ENCODE measurements at places on chromosomes 2 and 18. TPM values are rescaled to one million over a fixed set of nuclear protein-coding genes. Genes with fewer than 3 reads are reported as not detected.

Gene CNTNAP5
- total RNA-seq, result not detected

Gene MCFD2
- total RNA-seq, result 50.5 TPM

Gene EVX2
- total RNA-seq, result not detected

Gene SCN7A
- total RNA-seq, result 0.05 TPM

Gene CFC1B
- not detected for total RNA-seq

Gene FAM237A
- not detected for total RNA-seq

Gene LOXHD1
- 0.12 TPM for total RNA-seq

Gene TSPYL6
- not detected for total RNA-seq

Gene ITGA6
- 142 TPM for total RNA-seq

Gene C2orf15
- total RNA-seq, result 3.1 TPM

Gene CPO
- total RNA-seq, result not detected

Gene CXCR2
- total RNA-seq, result 3.0 TPM

Gene CDH2
- total RNA-seq, result 0.19 TPM

Gene SULT1C2
- total RNA-seq, result not detected

Gene CCDC178
- total RNA-seq, result not detected

- no peak for DNase-seq
- H3K36me3 ChIP-seq, result no peaks in the 10 kb centered on the region
- H3K27me3 ChIP-seq, result no peaks in the 10 kb centered on the region
These were observed 2.0 kb downstream of the FMNL2 start for GRCh38 chr2:152336854-152337510.

- no peaks in the 10 kb centered on the region for H3K36me3 ChIP-seq
- peaks cover 4% of the 10 kb centered on the region for H3K27me3 ChIP-seq
- no peak overlapping the region for H3K27ac ChIP-seq
- H3K4me1 ChIP-seq, result peaks cover 6% of the 10 kb centered on the region
- H3K4me3 ChIP-seq, result peak overlapping the region; percentile 50
- DNase-seq, result no peak
These were observed 640 bp downstream of the SPTBN1 start for GRCh38 chr2:54456612-54457322.

GRCh38 chr2:116073731-116074130, 1631.3 kb downstream of the DPP10 start:
- no peaks in the 10 kb centered on the region for H3K36me3 ChIP-seq
- no peaks in the 10 kb centered on the region for H3K27me3 ChIP-seq
- no peak for DNase-seq
- no peaks in the 10 kb centered on the region for H3K4me1 ChIP-seq
- H3K27ac ChIP-seq, result no peak overlapping the region
- no peak overlapping the region for H3K4me3 ChIP-seq

- no peaks in the 10 kb centered on the region for H3K4me1 ChIP-seq
- peaks cover 28% of the 10 kb centered on the region for H3K36me3 ChIP-seq
- H3K27ac ChIP-seq, result no peak overlapping the region
- DNase-seq, result no peak
- H3K27me3 ChIP-seq, result no peaks in the 10 kb centered on the region
- no peak overlapping the region for H3K4me3 ChIP-seq
These were observed 41.9 kb upstream of the LIMS1 start for GRCh38 chr2:108492364-108492763.

DNA sequence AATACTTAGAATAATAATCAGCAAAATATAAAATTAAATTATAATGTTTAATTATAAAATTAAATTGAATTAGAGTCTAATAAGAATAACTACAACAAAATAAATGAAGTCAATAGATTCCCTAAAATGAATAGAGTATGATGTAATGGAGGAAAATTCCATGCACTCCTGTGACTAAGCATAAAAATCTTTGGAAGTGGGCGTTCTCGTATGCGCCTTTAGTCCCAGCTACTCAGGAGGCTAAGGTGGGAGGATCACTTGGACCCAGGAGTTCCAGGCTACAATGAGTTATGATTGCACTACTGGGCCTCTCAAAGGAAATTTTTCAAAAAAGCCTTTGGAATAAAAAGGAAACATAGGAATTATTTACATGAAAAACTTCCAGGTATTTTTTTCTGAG, 955.4 kb upstream of the POU3F3 start:
- no peak overlapping the region for H3K4me3 ChIP-seq
- DNase-seq, result no peak
- H3K27me3 ChIP-seq, result no peaks in the 10 kb centered on the region

DNA sequence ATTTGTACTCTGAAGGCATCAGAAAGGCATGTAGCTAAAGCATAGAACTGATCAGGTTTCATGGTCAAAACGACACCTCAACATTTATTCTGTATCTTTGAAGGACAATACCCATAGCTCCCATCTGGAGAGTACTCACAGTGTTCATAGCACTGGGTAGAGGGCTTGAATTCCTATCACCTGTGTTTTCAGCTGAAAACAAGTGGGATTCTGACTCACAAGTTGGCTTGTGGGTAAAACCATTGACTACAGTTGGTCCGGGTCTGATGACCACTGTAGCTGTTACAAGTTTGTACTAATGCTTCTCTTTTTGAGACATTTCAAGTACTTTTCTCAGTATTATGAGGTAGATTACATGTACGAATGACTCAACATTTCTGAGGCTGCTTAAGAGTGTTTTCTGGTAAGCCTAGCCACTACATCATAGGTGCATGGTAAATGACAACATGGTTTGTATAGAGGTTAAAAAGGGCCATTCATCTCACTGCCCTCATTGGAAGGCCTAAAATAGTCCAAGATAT, 68.6 kb upstream of the PELI1 start:
- no peaks in the 10 kb centered on the region for H3K36me3 ChIP-seq
- peaks cover 37% of the 10 kb centered on the region for H3K4me1 ChIP-seq
- no peak overlapping the region for H3K27ac ChIP-seq
- H3K27me3 ChIP-seq, result no peaks in the 10 kb centered on the region

DNA sequence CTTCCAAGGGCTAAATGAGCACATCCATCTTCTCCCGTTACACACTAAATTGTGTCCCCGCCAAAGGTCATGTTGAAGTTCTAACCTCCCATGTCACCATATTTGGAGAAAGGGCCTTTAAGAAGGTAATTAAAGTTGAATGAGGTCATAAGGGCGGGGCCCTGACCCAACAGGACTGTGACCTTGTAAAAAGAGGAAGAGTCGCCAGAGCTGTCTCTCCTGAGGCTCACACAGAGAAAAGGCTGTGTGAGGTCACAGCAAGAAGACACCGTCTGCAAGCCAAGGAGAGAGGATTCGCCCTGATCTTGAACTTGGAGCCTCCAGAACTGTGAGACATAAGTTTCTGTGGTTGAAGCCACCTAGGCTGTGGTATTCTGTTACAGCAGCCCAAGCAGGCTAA, 24.1 kb downstream of the TRABD2A start:
- H3K4me1 ChIP-seq, result peaks cover 95% of the 10 kb centered on the region
- no peaks in the 10 kb centered on the region for H3K27me3 ChIP-seq
- no peak overlapping the region for H3K4me3 ChIP-seq
- DNase-seq, result no peak

- H3K36me3 ChIP-seq, result no peaks in the 10 kb centered on the region
- DNase-seq, result no peak
- H3K4me1 ChIP-seq, result no peaks in the 10 kb centered on the region
- H3K27ac ChIP-seq, result no peak overlapping the region
- H3K4me3 ChIP-seq, result no peak overlapping the region
- H3K27me3 ChIP-seq, result no peaks in the 10 kb centered on the region
These were observed 24.4 kb downstream of the SGPP2 start for GRCh38 chr2:222448748-222449181.

GRCh38 chr18:7413906-7414305, 153.2 kb upstream of the PTPRM start:
- no peak overlapping the region for H3K27ac ChIP-seq
- no peaks in the 10 kb centered on the region for H3K4me1 ChIP-seq

GRCh38 chr2:39851651-39852110, 72.6 kb upstream of the THUMPD2 start:
- no peaks in the 10 kb centered on the region for H3K4me1 ChIP-seq
- no peaks in the 10 kb centered on the region for H3K36me3 ChIP-seq
- no peak for DNase-seq
- no peaks in the 10 kb centered on the region for H3K27me3 ChIP-seq

- H3K27me3 ChIP-seq, result peaks cover 8% of the 10 kb centered on the region
- no peak overlapping the region for H3K4me3 ChIP-seq
- H3K27ac ChIP-seq, result no peak overlapping the region
- no peak for DNase-seq
- H3K4me1 ChIP-seq, result no peaks in the 10 kb centered on the region
These were observed 26.9 kb upstream of the KCTD1 start for GRCh38 chr18:26574958-26575864.

DNA sequence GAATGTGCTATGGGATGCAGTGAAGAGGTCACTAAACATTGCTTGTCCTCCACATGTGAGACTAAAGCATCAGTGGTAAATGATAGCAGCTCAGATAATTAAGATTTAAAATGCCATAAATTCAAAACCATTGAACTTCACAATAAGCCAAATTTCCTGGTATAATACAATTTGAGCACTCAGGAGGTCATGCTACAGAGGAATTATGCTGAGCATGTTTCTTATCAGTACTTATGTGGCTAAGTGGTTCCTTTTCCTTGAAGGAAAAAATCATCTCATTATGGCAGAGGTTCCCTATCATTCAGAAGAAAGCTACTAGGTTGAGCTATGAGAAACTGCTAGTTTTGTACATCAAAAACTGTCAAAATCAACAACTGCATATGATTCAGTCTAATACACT, 156.6 kb downstream of the AGPS start:
- H3K4me3 ChIP-seq, result no peak overlapping the region
- no peaks in the 10 kb centered on the region for H3K36me3 ChIP-seq
- H3K4me1 ChIP-seq, result no peaks in the 10 kb centered on the region
- no peak for DNase-seq
- H3K27ac ChIP-seq, result no peak overlapping the region
- no peaks in the 10 kb centered on the region for H3K27me3 ChIP-seq

- DNase-seq, result no peak
- no peaks in the 10 kb centered on the region for H3K36me3 ChIP-seq
- H3K4me3 ChIP-seq, result no peak overlapping the region
- H3K4me1 ChIP-seq, result no peaks in the 10 kb centered on the region
These were observed 92.6 kb downstream of the EPB41L3 start for GRCh38 chr18:5451150-5451549.

DNA sequence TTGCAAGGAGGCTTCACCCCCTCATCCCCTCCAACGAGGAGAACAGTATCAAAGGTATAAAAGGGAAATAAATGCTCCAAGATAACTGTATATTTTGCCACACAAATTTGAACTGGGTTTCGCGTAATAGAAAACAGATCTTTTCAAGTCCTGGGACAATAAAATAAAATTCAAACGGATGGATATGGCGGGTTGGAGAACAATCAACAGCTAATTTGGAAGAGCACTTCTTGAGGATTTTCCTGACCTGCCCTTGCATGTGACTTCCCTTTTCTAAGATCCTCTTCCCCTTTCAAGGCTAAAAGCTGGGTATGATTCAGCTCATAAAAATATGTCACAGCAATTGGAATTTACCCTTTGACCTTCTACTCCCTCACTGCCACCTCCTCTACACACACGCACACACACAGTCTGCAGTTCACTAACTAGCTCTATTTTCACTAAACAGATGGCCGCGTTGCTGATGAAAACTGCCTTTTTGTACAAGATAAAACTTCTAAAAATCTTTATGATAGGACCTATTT, 386.9 kb downstream of the FIGN start:
- no peak overlapping the region for H3K4me3 ChIP-seq
- H3K36me3 ChIP-seq, result no peaks in the 10 kb centered on the region
- no peaks in the 10 kb centered on the region for H3K4me1 ChIP-seq
- DNase-seq, result no peak
- no peaks in the 10 kb centered on the region for H3K27me3 ChIP-seq
- H3K27ac ChIP-seq, result no peak overlapping the region

- peak overlapping the region; percentile 8 for H3K27ac ChIP-seq
- peak; percentile 52 for DNase-seq
- no peaks in the 10 kb centered on the region for H3K36me3 ChIP-seq
- peak overlapping the region; percentile 75 for H3K4me3 ChIP-seq
These were observed 775 bp downstream of the SPRED2 start for GRCh38 chr2:65431421-65432226.

- H3K4me3 ChIP-seq, result no peak overlapping the region
- no peaks in the 10 kb centered on the region for H3K27me3 ChIP-seq
- no peak for DNase-seq
- no peaks in the 10 kb centered on the region for H3K36me3 ChIP-seq
- H3K4me1 ChIP-seq, result no peaks in the 10 kb centered on the region
- H3K27ac ChIP-seq, result no peak overlapping the region
These were observed 130.1 kb downstream of the LNPK start for GRCh38 chr2:175872005-175872348.

- no peaks in the 10 kb centered on the region for H3K27me3 ChIP-seq
- H3K4me1 ChIP-seq, result no peaks in the 10 kb centered on the region
- H3K4me3 ChIP-seq, result no peak overlapping the region
- H3K27ac ChIP-seq, result no peak overlapping the region
These were observed 28.4 kb upstream of the PUM2 start for GRCh38 chr2:20378891-20379519.

DNA sequence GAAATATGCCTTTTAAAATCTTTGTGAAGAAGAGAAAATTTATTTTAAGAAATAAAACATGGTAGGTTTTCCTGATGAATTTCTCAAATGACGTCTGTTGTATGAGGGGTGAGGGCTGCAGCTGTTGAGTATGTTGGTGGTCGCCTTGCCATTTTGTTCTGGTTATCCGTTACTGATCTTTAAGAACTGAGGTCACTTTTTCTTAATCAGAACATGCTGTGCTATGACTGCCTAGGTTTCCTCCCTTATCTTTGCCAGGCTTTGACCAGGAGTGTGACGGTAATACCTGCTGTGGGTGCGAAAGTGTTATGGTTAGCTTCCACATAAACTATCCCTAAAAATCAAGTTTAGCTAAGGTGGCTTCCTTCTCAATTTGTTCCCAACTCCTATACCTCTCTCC, 176.9 kb downstream of the DIS3L2 start:
- peak overlapping the region; percentile 56 for H3K27ac ChIP-seq
- H3K36me3 ChIP-seq, result no peaks in the 10 kb centered on the region
- no peaks in the 10 kb centered on the region for H3K27me3 ChIP-seq
- DNase-seq, result no peak

DNA sequence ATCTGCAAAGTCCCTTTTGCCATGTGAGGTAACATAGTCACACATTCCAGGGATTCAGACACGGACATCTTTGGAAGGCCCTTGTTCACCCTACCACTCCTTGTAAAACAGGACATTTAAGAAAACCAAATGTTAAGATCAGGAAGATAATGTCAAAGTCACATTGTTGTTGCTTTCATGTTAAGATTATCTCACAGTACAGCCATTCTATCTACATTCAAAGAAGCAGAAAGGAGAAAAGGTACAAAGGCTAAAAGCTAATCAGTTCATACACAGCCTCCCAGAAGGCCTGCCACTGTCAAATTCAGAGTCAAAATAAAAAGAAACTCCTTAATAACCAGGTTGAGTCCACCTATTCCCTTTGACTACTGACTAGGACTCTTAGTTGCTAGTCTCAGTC, 573.7 kb downstream of the ARHGAP15 start:
- DNase-seq, result no peak
- H3K27me3 ChIP-seq, result no peaks in the 10 kb centered on the region

GRCh38 chr2:217288472-217289063, 428.7 kb upstream of the TNP1 start:
- H3K27ac ChIP-seq, result no peak overlapping the region
- no peaks in the 10 kb centered on the region for H3K4me1 ChIP-seq
- no peak for DNase-seq
- no peaks in the 10 kb centered on the region for H3K27me3 ChIP-seq
- H3K4me3 ChIP-seq, result no peak overlapping the region
